ENCODE measurements at places on chromosomes 11 and 22.

DNA sequence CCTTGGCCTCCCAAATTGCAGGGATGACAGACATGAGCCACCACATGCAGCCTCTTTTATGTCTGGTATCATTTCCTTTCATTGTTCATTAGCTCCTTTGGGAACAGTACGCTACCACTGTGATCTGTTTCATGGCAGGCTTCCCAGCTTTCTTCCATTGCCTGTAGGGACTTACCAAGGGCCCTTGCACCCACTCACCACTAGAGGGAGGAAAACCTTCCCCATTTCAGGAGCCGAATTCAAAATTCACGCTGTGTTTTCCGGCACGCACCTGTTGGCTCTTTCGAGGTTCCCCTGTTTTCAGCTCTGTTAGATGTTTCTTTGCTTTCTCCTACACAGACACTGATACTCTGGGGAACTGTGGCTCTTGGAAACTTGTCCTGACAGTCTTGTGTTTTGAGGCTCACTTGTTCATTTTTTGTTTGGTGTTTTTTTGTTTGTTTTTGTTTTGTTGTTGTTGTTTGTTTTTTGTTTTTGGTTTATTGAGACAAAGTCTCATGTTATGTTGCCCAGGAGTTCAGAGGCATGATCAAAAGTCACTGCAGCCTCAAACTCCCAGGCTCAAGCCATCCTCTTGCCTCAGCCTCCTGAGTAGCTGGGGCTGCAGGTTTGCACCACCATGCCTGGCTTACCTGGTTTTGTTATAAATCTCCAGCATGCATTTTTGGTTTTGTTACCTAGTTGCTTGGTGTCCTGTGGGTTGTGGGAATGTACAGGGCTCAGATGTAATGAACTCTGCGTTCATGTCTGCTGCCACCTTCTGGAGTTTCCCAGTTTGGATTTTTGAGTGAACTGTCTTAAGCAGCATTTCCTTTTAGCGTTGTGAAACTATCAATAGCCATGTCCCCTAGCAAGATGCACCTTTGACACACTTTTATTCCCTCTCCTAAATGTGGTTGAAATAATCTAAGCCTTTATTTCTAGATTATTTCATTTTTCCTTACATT, 2.3 kb downstream of the KRTAP5-11 start:
- no peak for DNase-seq

- no peak for DNase-seq
Measured at GRCh38 chr11:74992852-74993251, 4.1 kb downstream of the NEU3 start.

DNA sequence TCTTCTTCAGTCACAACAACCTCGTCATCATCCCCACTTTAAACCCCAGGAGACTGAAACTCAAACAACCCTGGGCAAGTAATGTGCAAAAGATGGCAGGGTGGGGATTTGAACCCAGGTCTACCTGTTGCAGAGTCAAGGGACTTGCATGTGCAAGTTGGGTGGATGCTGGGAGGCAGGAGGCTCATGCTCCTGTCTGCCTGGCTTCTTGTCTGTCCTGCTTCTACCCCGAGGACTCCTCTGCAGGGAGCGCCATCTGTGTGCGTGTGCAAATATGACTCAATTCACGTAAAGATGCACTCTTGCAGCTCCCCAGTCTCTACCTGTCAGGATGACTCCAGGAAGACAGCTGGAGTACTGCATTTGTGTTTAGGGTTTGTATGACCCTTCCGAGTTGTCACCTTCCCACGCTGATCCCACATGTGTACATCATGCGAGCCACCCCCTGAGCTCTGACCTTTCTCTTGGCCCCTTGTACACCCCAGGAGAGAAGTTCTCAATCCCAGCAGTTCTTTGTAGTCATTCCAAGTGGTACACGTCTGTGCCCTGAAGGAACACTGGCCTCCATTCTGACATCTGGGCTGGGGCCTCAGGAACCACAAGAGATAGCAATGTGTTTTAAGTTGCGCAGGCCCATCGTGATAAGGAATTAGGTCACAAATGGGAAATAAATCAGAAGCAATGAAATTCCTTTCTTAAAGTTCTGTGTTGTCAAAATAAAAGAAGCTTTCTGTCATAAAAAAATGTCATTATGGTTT, 95.7 kb downstream of the CWC15 start:
- DNase-seq, result no peak

- no peak for DNase-seq
Measured at GRCh38 chr22:34943830-34944229, 122.1 kb upstream of the ISX start.

- no peak for DNase-seq
Measured at GRCh38 chr11:74524501-74524900, 31.0 kb upstream of the LIPT2 start.

- DNase-seq, result no peak
Measured at GRCh38 chr11:131858505-131858904, 488.1 kb downstream of the NTM start.

DNA sequence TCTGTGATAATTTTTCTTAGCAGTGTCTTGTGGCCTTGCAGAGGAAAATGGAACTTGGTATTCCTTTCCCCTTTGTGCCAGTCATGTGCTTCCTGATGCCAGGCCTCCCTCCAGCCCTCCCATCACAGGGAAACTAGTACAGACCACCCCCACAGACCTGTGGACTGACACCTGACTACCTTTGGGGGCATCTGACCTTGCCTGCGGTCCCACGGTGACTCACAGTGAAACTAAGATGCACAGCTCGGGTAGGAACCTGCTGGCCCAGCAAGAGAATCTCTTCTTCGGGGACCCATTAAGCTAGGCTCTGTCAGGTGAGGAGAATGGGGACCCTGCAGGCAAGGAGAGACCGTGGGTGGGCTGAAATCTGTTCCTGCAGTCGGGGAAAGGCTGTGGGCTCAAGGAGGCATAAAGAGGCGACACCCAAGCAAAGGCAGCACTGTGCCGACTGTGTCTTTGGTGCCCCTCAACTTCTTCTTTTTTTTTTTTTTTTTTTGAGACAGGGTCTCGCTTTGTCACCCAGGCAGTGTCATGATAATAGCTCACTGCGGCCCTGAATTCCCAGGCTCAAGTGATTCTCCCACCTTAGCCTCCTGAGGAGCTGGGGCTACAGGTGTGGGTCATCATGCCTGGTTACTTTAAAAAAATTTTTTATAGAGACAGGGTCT, 20.8 kb upstream of the PEX26 start:
- DNase-seq, result no peak

- no peak for DNase-seq
Measured at GRCh38 chr11:12186701-12187100, 76.3 kb downstream of the MICAL2 start.

DNA sequence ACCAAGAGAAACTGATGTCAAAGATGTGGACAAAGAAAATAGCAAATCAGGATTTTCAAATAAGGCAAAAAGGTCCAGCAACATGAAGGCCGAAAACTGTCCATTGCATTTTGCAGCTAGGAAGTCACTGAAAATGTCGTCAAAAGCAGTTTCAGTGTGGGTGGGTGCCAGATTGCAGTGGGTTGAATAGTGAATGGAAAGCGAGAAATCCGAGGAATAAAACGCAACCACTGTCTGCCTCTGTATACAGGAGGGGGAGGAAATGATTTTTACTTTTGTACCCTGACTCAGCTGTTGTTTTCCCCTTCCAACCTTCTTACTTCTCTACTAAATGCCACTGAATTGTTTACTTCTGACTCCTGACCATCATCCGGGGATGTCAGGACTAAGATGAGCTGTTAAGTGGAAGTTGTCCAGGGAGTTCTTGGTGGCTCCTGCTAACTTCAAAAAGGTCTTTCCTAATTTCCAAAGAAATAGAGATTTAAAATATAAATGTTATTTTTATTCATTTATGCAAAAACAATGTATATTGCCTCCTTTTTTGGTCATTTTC, 64.9 kb upstream of the BIRC3 start:
- no peak for DNase-seq

- DNase-seq, result no peak
Measured at GRCh38 chr11:98979205-98979604, 41.5 kb upstream of the CNTN5 start.

DNA sequence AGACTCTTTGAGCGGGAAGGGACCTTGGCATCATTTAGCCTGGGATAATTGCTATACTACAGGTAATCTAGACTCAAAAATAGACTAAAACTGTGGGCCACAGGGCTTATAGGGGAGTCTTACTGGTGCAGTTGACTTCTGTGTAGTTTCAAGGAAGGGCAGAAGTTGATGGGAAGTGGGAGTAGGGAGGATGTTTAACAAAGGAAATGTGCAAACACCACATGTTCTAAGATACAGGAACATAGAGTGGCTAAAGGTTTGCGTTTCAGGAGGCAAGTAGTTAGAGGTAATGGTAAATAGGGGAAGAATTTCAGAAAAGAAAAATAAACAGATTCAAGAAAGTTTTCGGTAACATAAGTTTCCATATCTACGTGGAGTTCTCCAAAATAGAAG, 14.4 kb upstream of the SORL1 start:
- no peak for DNase-seq

GRCh38 chr11:115334932-115335788, 169.1 kb downstream of the CADM1 start:
- DNase-seq, result no peak

GRCh38 chr11:64251016-64251752, at the start of gene PLCB3:
Gene PLCB3, plus strand, starts transcription at chr11:64251530. Its CDS starts 120 bp downstream, at chr11:64251650.
- DNase-seq, result peak; percentile 70

DNA sequence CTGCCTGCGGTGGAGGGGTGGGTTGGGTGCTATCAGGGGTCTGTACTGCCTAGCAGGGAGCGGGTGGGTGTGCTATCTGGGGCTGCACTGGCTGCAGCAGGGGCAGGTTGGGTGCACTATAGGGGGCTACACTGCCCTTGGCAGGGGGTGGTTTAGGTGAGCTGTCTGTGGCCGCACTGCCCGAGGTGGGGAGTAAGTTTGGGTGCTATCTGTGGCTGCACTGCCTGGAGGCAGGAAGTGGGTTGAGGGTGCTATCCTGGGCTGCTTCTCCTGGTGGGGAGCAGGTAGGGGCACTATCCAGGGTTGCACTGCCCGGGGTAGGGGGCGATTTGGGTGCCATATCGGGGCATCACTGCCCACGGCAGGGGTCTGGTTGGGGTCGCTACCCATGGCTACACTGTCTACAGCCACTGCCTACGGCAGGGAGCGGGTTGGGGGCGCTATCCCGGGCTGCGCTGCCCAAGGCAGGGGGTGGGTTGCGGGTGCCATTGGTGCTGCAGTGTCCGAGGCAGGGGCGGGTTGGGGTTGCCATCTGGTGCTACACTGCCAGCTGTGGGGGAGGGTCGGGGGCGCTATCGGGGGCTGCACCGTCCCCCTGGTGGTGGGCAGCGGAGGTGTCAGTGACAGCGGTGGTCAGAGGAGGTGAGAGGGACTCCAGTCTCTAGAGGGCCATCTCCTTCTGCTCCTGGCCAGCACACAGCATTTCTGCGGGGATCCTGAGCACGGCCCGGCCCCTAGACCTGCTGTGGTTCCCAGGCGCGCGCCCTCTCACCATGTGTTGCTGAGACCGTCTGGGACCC, 1.3 kb upstream of the RFPL2 start:
- DNase-seq, result no peak

- no peak for DNase-seq
Measured at GRCh38 chr11:69160296-69161116, 4.8 kb downstream of the SMIM38 start.

GRCh38 chr11:58505849-58506248, 2.1 kb downstream of the OR5B21 start:
- DNase-seq, result no peak

GRCh38 chr11:3840870-3841425, at the start of gene RHOG:
Gene RHOG, minus strand, starts transcription at chr11:3840959. Its CDS starts 12,821 bp downstream, at chr11:3828138.
- DNase-seq, result peak; percentile 56

All from T-helper 9 cell (primary cell).